ENCODE measurements at places on chromosomes 11 and 22. TPM values are rescaled to one million over a fixed set of nuclear protein-coding genes. Genes with fewer than 3 reads are reported as not detected.

Gene CD6
- total RNA-seq, result not detected

Gene DAGLA
- total RNA-seq, result 4.4 TPM

Gene CDC42EP2
- 11.4 TPM for total RNA-seq

Gene PITPNB
- 50.9 TPM for total RNA-seq

Gene LINC01488
- total RNA-seq, result not detected
